ENCODE measurements at places on chromosomes 7 and 10. TPM values are rescaled to one million over a fixed set of nuclear protein-coding genes. Genes with fewer than 3 reads are reported as not detected.

DNA sequence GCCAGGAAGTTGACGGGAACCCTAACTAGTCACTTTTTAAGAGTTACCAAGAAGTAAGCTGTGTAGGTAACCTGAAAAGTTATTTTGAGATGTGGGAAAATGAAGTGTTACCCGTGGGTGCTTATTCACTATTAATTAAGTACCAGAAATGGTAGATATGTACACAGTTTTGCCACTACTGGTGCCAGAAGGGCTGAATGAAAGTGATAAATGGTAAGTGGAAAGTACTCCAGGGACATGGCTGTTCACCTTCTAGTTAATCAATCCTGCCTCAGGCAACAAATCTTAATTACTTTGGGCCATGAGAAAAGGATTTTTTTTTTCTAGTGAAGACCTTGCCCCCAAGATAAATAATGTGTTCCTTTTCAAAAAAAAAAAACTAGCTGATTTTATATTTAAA is 15.8 kb downstream of the NET1 start:
- DNase-seq, result no peak

GRCh38 chr7:112416127-112416526 is 34.1 kb upstream of the IFRD1 start:
- DNase-seq, result no peak

FXYD4 gene
- total RNA-seq, result not detected

UFSP1 gene
- total RNA-seq, result 12.2 TPM

PNLIP gene
- total RNA-seq, result not detected

GRCh38 chr10:9707216-9707615 is 1310.5 kb upstream of the CELF2 start:
- no peak for DNase-seq

Measured in H7 (cell line).